ENCODE measurements at places on chromosomes 6 and 20. TPM values are rescaled to one million over a fixed set of nuclear protein-coding genes. Genes with fewer than 3 reads are reported as not detected.

Gene SIRPD
- 1.0 TPM for polyA plus RNA-seq

Gene TPMT
- 12.9 TPM for polyA plus RNA-seq

Gene ABT1
- polyA plus RNA-seq: 26.2 TPM

DNA sequence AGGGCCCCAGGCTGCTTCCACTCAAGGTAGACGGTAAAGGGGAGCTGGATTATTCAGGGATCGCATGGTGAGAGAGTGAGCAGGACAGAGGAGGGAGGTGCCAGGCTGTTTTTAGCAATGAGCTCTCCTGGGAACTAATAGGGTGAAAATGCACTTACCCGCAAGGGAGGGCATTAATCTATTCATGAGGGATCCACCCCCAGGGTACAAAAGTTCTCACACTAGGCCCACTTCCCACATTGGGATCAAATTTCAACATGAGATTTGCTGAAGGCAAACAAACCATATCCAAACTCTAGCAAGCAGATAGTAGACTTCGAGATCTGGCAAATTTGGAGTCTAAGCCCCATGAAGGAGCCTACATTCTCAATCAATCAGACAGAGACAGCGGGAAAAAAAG lies 408.6 kb downstream of the RNF144B start:
- no peak for DNase-seq

DNA sequence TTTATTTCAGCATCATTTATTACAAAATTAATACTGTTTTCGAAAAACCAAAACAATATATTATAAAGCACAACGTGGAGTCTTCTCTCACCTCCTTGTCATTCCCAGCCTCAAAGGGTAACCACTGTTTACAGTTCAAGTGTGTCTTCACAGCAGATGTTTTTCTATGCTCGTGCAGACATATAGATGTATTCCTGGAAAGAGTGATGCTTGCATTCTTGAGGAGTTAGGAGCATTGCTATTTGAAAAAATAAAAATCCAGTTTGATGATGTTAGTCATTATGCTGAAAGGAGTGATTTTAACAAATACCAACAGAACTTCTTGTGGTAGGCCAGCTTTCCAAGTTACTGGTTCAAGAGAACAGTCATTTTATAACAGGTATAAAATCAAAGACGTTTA lies 234.9 kb downstream of the BCKDHB start:
- DNase-seq: no peak

GRCh38 chr6:86937219-86938079 lies at the start of gene HTR1E:
Gene HTR1E, plus strand, starts transcription at chr6:86937528. Its CDS starts 77,807 bp downstream, at chr6:87015335.
- no peak for DNase-seq

DNA sequence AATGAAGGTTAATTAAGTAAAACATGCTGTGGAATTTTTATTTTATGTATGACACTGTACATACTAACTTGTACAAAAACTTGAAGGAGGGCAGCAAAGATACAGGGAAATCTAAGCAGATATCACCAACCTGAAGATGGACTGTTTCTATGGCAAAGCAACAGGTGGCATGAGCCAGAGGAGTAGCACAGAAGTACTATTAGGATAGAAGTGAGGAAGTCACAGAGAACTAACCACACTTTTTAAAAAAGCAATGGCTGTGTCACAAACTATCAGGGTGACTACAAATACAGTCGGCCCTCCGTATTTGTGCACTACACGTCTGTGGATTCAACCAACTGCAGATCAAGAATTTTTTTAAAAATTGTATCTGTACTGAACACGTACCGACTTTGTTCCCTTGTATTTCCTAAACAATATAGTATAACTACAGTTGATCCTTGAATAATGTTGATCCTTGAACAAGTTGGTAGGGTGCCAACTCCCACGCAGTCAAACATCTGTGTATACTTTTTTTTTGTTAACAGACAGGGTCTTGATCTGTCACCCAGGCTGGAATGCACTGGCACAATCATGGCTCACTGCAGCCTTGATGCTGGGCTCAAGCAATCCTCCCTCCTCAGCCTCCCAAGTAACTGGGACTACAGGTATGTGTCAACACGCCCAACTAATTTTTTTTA lies 61.0 kb downstream of the NUDT3 start:
- DNase-seq: no peak

All from spleen (tissue), 13 donors.